Left renal pelvis (tissue), 4 donors: ENCODE measurements at places on chromosomes 2 and 18.

GRCh38 chr2:99414566-99414965 lies 75.3 kb downstream of the REV1 start:
- DNase-seq = no peak

DNA sequence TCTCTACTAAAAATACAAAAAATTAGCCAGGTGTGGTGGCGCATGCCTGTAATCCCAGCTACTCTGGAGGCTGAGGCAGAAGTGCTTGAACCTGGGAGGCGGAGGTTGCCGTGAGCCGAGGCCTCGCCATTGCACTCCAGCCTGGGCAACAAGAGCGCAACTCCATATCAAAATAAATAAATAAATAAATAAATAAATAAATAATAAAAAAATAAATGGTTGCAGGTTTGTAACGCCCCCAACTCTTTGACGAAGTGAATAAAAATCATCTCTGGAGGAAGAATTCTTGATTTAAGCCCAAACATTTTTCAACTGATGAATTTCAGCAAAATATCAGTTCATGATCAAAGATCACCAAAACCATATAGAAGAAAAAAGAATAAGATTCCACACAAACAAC lies 13.3 kb upstream of the CNRIP1 start:
- DNase-seq = no peak

GRCh38 chr18:79911344-79912270 lies 39.8 kb downstream of the SLC66A2 start:
- DNase-seq = peak; percentile 14

DNA sequence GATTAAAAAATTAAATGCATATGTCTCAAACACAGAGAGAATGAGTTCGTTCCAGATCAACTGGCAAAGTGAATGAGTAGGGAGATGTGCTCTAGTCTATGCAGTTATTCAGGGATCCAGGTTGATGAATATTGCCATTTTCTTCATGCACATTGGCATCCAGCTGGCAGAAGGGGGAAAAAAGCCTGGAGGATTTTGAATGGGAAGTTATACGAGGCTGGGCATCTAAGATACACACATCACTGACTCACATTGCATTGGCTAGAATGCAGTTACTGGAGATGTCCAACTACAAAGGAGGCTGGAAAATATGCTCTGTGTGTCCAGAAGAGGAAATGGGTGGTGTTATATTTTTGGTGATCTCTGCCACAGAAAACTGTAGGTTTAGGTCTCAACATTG lies 270.9 kb upstream of the FIGN start:
- no peak for DNase-seq

DNA sequence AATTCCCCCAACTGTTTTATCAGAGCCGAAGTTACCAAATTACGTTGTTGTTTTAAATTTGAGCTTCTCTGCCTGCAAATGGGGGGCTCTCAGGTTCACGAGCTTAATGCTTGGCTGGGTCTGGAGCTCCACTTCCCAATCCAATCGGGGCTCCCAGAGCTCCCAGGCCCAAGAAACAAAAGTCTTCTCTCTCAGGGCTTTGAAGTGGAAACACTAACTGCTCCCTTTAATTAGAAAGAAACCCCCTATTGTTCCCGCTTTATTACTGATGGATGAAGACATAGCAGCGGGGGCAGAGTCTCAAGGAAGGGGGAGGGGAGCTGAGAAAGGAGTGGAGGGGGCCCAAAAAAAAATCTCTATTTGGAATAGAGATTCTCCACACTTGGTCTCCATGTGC lies 15.6 kb upstream of the PKDCC start:
- no peak for DNase-seq

DNA sequence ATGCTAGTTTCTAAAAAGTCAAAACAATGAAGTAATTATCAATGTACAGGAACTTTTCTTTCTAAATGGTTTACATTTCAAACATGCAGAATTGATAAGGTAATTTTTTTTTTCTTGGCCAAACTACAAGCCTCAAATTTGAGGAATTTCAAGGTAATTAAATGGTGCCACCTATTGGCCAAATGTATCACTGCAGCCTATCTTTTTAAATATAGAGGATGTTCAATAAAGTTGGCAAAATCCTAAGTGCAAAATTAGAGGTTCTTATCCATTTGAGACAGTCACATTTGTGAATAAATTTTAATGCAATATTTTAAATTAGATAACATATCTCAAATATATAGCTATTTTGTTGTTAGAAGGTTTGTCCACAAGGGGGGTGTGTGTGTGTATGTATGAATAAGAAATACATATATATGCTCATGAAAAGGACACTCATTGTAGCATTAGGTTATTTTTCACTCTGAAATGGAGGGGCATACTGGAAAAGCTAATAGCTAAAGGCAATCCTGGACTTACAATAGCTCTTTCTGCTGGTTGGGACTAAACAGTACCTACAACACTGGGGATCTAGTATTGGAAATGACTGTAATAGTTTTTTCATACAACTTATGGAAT lies 26.2 kb downstream of the MMADHC start:
- no peak for DNase-seq
